CD4-positive, alpha-beta T cell treated with Interferon gamma for 1 hour (primary cell): ENCODE measurements at places on chromosomes 11 and 22.

DNA sequence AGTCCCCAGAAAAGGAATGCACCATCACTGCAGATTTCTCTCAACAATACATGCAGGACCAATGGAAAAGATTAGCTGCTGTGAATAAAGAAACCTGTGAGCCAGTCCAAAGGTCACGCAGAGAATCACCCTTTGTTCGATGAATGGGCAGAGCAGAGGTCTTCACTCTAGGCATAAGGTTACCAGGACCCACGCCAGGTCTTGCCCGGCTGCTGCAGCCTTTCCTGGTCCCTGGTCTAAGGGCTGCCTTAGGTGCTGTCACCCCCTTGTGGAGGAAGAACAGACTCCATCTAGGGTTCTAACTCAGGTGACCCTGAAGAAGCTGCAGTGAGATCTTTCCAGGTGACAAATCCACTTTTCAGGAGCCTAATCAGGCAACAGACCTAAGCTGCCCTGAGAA lies 29.0 kb upstream of the NAP1L4 start:
- peak; percentile 23 for DNase-seq

GRCh38 chr11:8028766-8029165 lies 41.6 kb downstream of the EIF3F start:
- DNase-seq = no peak

- no peak for DNase-seq
These were observed 1.0 kb downstream of the PHETA2 start for GRCh38 chr22:42074846-42075676.

DNA sequence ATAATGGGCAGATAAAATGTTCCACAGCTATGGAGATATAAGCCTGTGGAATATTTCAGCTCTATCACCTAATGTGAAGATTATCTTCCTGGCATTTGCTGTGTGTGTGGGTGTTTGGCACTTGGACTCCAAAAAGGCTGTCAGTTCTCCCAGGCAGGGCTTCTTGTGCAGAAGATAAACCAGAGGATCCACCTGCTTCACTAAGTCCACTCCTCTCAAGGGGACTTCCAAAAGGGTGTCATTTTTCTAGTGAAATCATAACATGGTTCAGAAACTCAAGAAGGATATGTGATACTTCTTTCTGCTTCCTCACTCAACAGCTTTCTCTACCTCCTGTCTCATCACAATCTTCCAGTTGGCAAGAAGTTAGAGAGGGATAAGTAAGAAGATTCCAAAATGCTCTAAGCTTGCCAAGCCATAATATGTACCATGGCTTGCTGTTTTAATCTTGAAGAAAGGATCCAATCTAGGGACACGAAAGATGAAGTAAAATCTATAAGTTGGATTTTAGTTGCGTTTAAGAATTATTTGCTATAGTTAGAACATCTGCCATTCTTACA lies 206.2 kb upstream of the MTMR2 start:
- no peak for DNase-seq

DNA sequence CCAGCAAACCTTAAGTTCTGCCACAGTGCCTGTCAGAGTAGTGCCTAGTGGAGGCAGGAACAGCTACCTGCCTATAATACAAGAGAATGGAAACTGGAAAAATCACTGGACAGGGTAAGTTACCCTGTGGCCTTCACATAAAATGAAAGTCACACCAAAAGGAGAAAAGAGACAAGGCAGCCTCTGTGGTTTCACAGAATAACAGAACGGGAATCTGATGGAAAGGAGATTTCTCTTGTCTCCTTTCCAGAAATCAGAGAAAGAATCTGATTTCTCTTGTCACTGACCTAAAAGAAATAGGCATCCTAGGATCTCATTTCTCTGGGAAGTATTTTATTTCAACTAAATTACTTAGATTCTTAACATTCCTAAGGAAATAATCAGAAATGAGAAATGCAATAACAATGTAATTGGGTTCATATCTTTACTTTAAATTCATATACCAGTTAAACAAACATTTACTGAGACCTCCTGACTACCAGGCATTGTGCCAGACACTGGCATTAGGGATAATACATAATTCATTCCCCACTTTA lies 41.6 kb downstream of the PRCP start:
- no peak for DNase-seq

DNA sequence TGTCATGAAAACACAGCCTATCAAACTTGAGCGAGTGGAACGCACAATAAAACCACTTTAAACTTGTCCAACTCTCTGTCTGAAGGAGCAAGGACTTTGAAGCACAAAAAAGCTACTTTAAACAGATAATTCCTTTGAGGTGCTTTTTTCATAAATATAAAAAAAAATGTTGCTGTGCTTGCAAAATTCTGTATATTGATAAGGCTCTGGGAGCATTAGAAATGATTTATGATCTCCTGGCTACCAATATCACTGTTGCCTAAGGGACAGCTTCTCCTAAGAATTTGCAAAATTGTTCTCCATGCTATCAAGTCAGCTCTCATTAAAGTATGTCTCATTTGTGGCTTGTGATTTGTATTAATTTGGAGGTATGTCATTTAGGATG lies 37.6 kb upstream of the LDLRAD3 start:
- DNase-seq = no peak

DNA sequence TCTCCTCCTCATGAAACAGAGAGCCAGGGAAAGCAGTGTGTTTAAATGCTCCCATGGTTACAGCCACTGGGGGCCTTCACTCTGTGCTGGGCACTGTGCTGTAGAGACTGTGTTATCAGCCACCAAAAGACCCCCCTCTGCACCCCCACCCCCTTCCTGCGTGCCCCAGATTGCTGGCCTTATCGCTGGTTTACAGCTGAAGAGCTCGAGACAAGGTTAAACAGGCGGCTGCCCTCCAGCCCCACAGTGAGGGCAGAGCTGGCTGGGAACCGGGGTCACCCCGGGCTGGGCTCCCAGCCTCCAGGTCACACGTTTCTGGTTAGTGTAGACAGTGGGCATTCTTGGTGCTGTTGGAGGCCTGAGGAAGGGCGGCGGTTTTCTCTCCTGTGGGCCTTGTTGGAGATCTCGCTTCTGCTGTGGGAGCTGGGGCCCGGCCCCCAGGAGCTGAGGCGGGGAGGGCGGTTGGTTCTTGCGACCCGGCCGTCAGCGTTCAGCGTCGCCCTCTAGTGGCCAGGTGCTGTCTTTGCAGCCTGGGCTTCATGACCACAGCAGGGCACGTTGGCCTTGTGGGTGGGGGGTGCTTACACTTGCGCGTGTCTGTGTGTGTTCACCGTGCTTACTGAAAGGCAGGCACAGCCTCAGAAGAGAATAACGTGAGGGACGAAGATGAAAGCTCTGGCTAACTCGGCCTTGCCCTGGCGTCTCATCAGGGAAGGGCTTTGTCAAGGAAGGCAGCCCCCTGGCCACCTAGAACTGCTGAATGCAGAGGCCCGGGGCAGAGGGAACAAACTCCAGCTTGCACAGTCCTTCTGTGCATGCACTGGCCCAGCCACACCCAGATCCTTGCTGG lies 40.8 kb downstream of the TBC1D22A start:
- peak; percentile 73 for DNase-seq

- DNase-seq = no peak
These were observed 25.5 kb downstream of the PTPRJ start for GRCh38 chr11:48005831-48006270.

DNA sequence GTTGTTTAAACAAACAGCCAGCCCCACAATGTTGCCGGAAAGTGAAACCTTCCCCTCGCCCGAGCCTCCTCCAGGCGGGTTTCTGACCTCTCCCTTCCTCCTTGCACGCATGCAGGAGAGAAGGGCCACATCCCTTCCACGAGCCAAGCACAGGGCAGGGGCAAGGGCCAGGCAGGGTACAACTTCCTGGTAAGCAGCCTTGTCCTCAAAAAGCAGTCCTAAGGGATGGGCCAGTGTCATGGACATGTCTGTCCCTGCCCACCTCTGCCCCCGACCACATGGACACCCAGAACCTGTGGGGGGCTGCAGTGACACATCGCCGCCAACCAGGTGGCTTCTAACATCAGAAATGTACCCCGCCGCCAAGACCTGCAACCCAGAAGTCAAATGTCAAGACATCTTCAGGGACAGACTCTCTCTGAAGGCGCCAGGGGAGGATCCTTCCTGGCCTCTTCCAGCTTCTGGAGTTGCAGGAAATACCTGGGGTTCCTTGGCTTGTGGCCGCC lies 145.3 kb downstream of the CRYBB2 start:
- DNase-seq = no peak

DNA sequence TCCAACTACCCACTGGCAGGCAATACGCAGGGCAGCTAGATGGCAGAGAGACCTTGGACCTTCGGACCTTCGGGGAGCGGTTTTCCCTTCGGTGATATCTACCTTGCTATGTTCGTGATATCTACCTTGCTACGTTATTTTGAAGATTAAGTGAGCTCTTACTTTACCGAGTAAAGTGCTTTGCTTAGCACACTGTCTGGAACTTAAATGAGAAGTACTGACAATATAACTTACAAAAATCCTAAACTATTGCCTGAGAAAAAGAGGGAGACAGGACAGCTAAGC lies 1.0 kb upstream of the PRDM10 start:
- no peak for DNase-seq

- DNase-seq = no peak
These were observed 8.8 kb upstream of the WNT11 start for GRCh38 chr11:76214968-76215548.

DNA sequence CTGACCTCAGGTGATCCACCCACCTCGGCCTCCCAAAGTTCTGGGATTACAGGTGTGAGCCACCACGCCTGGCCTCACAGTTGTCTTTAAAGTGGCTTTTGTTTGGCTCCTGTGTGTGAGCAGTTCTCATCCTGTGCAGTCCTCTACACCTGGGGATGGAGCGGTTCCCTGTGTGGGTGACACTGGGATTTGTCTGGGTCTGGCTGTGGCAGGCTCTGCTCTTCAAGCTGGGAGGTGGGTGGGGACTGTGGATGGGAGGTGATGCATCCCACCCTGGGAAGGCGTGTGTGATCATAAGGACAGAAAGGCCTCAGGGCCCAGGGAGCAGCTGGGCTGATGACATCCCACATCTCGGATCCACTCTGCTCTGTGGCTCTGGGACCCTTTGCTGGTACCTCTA lies 1266.8 kb downstream of the BRD1 start:
- no peak for DNase-seq

GRCh38 chr22:29503811-29504372 lies 23.9 kb downstream of the NEFH start:
- no peak for DNase-seq

- DNase-seq = no peak
These were observed 68.1 kb downstream of the UBASH3B start for GRCh38 chr11:122723576-122723975.

- no peak for DNase-seq
These were observed 59.3 kb downstream of the CELSR1 start for GRCh38 chr22:46478083-46478551.

- no peak for DNase-seq
These were observed 25.2 kb upstream of the MICALL1 start for GRCh38 chr22:37880668-37881440.

GRCh38 chr22:27541836-27542235 lies 259.7 kb downstream of the MN1 start:
- DNase-seq = no peak

GRCh38 chr11:66225066-66225465 lies 43.4 kb upstream of the RAB1B start:
- no peak for DNase-seq

DNA sequence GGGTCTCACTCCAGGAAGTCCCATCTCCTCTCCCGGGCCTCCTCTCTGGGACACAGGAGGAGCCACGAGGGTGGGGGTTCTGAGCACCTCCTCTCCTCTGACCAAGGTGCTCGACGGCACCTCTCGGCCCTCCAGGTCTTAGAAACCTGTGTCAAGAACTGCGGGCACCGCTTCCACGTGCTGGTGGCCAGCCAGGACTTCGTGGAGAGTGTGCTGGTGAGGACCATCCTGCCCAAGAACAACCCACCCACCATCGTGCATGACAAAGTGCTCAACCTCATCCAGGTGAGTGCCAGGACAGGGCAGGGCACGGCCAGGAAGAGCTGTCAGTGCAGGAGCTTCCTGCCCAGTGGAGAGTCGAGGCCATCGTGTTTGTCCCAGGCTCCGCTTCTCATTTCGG lies 23.2 kb downstream of the TOM1 start:
- DNase-seq = no peak

- no peak for DNase-seq
These were observed 16.6 kb upstream of the SCGB1D4 start for GRCh38 chr11:62315431-62315830.

- no peak for DNase-seq
These were observed 29.0 kb upstream of the API5 start for GRCh38 chr11:43282607-43283440.

DNA sequence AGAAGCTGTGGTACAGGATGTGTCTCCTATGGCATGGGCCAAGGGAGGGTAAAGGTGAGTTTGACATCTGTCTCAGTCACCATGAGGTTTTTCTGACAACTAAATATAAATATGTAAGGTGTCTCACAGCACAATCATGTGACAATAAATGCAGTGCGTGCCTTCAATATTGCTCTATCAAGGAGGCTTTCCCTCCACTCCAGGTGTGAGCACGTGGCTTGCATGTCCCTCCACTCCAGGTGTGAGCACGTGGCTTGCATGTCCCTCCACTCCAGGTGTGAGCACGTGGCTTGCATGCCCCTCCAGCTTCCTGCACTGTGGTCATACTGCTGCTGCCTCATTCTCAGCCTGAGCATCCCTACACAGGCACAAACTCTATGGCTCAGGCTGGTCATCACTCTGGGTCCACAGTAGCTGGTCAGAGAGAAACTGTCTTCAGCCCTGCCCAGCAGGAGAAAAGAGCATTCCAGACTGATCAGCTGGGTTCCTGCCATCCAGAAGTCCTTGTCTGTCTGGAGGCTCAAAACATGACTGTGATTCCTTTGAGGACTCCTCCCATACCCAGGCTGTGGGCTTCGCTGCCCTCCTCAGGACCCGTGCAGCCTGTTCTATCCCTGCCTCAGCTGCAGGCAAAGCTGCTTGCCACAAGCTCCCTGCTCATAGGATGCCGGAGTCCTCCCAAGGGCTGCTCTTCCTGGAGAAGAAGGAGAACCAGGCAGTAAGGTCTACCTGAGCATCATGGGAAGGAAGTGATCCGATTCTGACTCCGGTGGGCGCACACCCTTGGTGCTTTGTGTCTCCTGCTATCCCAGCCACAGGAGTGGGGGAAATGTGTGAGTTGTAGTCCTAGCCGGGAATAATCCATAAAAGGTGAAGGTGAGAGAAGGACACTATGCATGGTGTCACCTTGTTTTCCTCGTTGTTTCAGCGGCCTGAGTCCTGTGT lies 33.4 kb upstream of the VPREB1 start:
- no peak for DNase-seq

- DNase-seq = no peak
These were observed 12.8 kb upstream of the NUCB2 start for GRCh38 chr11:17263769-17264168.

DNA sequence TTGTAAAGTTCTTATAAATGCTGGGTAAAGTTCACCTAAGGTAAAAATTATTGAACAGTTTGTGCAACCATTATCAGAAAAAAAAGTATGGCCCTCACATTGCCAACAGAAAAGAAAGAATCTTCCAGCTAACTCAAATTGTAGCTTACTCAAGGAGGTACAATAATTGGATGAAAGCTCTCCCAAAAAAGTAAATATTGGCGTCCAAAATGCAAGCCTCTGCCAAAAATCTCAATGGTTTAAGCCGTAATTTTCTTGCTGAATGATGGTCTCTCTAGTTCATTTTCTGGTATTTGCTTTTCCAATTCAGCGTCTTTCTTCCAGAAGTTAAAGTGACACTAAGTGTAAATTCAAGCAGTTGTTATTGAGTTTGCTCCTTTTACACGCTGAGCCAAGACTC lies 727.3 kb downstream of the LRRC4C start:
- no peak for DNase-seq

GRCh38 chr11:57493507-57494503 lies 21.7 kb downstream of the SLC43A1 start:
- peak; percentile 63 for DNase-seq
